SW 1271 (cell line): ENCODE measurements at places on chromosomes 12 and 14.

DNA sequence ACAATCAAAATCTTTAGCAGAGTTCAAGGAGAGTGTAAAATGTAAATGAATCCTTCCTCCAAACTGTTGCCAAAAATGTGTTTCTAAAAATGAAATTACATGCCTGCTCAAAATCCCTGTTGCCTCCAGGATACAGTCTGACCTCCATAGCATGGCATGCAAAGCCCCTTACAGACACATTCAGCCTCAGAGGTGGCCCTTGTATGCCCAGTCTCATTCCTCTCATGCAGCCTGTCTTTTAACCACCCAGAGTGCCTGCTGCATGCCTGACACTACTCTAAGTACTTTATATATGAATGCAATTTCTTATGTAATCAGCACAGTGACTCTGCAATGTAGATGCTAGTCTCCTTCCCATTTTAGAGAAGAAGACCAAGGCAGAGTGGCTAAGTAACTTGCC lies 24.4 kb upstream of the PTPRQ start:
- no peak for DNase-seq

GRCh38 chr12:121289962-121290361 lies 6.5 kb downstream of the CAMKK2 start:
- DNase-seq: no peak

DNA sequence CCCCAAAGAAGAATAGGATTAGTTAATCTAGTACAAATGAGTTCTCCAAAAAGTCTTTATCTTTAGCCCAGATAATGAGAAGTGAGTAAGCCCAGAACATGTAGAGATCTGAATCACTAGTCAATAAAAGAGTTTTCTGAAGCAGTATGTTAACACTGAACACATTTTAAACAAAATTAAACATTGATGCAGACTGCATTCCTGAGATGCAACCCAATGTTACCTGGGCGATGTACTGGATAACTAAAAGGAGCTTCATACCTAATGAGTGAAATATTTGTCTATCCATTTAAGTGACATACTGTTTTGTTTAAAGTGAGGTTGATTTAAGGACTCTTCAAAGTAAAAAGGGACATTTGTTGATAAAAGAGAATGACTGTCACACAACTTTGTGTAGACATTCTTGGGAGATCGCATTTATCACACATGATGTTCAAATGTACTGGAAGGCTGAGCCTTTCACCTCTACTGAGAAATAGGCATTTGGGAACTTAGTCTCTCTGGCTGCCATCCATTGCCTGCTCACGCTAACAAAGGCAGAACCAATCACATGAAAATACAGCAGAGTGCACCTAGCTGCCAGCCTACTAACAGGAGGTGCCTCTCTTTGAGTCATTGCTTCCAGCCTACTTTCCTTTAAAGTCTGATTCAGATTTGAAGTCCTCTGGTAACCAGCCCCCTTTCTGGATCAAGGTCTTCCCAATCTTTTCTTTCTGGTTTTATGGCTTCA lies 287.7 kb downstream of the BTG1 start:
- no peak for DNase-seq

DNA sequence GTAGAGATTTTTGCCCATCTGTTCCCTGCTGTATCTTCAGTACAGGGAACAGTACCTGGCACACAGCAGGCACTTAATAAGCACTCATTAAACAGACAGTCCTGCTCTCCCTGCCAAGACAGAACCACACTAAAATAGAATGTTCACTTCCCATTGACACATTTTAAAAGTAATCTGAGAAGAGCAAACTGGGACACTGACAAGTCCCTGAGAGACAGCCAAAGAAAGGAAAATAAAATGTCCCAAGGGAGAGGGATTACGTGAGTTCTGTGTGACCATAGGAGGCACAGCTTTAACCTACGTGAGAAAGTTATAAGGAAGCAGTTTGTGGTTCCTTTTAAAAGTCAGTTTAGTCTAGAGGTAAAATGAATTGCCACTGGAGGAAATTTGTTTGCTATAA lies 43.9 kb upstream of the SYCP3 start:
- no peak for DNase-seq

- DNase-seq: no peak
Observed at GRCh38 chr12:124742111-124742510, 121.6 kb downstream of the SCARB1 start.

DNA sequence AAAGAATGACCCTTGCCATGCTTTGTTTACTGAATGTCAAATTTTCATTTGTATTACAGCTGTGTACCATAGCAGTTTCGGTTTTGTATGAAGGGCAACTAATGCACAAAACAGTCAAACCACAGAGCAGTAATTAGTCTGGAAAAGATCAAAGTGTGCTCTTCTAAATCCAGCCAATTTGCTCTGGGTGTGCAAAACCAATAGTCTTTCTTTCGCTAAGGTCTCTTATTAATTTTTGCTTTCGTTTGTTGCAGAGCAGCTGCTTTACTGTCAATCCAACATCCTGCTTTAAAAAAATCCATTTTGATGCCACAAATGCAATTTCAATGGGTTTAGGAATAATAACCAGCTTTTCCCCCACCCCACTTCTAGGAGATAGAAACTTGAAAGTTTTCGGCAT lies 114.2 kb downstream of the BRMS1L start:
- no peak for DNase-seq

DNA sequence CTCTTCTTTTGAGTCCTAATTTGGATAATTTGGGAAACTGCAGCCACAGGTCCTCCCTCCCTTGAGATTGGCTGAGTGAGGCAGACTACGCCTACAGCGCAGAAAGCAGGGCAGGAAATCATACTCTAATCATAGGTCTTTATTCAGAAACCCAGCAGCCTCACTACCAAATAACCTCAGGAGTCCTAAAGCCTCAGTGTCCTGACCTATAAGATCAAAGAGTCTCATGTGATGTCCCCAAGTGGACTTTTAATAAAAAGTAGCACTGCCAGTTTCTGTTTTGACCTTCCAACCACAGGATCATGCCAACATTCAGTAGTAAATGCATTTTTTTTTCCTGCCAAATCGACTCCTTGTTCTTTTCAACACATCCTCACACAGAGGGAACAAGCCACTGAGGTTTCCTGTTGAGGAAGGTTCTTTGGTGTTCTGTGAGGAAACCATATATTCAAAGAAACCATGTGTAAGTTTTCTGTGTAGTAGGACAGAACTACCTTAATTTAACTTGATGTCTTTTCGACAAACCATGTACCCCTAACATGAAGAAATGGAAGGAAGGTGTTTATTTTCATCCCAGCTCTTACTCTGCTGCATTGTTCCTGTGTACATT lies 72.2 kb downstream of the VCPKMT start:
- DNase-seq: no peak

- no peak for DNase-seq
Observed at GRCh38 chr14:45238988-45239387, 14.0 kb downstream of the MIS18BP1 start.

DNA sequence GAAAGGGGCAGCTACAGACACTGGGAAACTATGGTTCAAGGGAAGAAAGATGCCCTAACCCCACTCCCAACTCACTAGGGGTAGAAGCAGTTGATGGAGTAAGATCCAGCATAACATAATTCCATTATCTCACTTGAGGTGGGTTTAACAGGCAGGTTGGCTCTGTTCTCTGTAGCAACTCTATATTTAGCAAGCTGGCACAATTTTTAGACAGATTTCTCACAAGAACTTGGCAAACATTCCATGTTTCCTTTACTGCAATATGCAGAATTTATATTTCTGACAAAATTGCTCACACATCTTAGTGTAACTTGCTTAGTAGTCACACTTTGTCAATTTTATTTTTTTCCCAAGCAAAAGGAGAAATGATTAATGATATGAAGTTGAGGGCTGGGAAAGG lies 475.4 kb downstream of the RMST start:
- DNase-seq: no peak
